ENCODE measurements at places on chromosomes 3 and 15.

- no peak for DNase-seq
These were observed 265.7 kb downstream of the XXYLT1 start for GRCh38 chr3:195005251-195005620.

DNA sequence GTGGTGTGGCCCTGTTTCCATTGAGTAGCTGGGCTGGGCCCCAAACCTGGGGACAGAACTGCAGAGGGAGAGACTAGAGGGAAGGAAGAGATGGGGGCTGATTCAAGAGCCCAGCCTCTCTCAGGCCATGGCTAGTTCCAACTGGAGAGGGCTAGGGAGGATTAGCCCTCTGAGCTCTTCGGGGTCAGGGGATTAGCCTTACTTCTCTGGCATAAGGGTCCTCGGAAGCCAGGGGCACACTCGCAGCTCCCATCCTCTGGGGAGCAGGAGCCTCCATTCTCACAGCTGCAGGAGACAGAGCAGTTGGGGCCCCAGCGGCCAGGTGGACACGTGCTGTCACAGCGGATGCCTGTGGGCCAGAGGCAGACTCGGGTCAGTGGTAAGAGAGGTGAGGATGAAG is 53.3 kb downstream of the RAB11A start:
- DNase-seq, result no peak

- no peak for DNase-seq
These were observed 144.2 kb downstream of the GHSR start for GRCh38 chr3:172303941-172304558.

DNA sequence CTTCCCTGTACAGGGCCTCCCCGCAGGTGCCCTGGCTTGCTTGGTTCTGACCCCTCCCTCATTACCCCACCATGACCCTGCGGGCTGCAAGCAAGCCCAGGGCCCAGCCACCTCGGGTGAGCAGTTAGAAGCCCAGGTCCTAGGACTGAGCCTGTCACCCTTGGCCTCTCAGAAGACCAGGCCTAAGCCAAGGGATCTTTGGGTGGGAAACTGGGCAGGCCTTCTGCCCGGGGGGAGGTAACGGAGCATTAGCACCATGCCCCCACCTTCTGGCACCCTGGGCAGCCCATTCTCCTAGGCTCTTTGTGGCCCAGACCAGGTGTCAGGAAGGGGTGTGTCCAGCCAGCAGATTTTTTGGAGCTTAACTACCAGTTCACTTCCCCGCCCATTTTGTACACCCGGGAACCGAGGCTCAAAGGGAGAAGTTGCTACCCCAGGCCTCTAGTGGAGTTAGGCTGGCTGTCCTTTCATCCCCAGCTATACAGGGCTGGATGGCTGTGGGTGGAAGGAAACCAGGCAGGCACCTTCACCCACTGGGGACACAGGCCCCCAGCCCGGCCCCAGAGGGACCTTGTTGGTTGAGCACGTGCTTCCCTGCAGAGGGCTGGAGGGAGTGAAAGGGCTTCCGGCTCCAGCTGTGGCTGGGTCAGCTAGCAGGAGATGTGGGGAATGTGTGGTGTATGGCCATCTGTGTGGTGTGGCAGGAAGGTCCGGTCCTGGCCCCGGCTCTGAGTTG is 1.4 kb downstream of the CSK start:
- no peak for DNase-seq

GRCh38 chr3:47899495-47900108 is 96.7 kb downstream of the DHX30 start:
- DNase-seq, result no peak

DNA sequence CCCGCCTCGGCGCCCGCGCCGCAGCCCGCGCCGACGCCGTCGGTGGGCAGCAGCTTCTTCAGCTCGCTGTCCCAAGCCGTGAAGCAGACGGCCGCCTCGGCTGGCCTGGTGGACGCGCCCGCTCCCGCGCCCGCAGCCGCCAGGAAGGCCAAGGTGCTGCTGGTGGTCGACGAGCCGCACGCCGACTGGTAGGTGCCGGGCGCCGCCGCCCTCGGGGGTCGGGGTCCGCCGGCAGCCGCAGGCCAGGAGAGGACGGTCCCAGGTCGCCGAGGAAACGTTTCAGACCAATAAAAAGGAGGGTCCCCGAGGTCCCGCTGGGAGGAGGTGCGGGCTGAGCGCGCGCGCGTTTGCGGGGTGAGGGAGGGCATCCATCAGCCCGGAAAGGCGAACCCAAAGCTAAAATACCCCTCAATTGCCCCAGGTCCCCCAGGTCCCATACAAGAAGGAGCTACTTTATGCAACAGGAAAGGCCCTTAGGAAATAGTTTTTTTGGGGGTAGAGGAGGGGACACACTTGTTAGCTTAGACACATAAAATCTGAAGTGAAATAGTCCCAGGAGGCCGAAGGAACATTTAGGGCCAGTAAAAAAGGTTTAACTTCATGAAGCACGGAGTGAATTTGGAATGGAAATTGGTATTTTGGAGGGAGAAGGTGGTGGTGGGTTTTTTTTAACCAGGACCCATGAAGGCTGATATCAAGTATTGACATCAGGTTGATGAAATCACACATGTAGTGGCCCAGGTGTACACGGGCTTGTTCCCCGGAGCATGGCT is 739 bp downstream of the SYN2 start:
- no peak for DNase-seq

- DNase-seq, result no peak
These were observed 235.2 kb downstream of the DTWD1 start for GRCh38 chr15:49855917-49856637.

GRCh38 chr3:182420741-182421140 is 372.6 kb upstream of the ATP11B start:
- no peak for DNase-seq

DNA sequence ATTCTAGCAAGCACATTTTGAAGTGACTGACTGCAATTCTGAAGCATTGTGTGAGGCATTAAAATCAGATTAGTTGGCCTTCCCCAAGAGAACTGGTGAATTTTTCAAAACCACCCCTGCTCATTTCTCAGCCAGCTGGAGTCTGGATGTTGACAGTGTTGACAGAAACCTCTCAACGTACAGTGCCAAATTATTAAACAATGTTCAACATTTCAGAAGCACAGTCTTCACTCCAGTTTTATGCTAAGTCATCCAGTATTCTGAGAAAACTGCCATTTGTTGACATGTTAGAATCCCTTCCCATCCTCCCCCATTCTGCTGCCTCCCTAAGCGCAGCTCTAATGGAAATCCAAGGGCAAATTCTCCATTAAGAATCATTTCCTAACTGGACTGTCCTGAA is 369.3 kb upstream of the TRIM42 start:
- DNase-seq, result no peak

DNA sequence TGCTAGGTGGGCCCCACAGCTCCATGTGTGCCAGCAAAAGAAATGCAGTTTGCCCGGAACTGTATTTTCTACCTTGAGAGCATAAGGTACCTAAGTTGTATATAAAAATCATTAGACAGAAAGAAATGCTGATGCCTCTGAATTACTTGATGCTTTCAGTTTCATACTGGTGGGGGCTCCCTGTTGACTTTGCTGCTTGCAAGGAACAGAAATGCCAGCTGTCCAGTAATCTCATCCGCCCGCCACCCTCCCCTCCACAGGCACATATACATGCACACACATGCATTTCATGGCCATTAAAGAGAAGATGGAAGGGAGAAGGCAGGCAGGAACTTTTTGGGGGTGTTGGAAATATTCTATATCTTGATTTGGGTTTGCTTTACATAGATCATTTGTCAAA is 38.4 kb downstream of the LIMD1 start:
- DNase-seq, result no peak

GRCh38 chr3:30204126-30204525 is 402.3 kb upstream of the TGFBR2 start:
- DNase-seq, result no peak

GRCh38 chr15:73806698-73807483 is 53.7 kb upstream of the INSYN1 start:
- no peak for DNase-seq

- DNase-seq, result no peak
These were observed 154.6 kb upstream of the COL8A1 start for GRCh38 chr3:99483841-99484240.

DNA sequence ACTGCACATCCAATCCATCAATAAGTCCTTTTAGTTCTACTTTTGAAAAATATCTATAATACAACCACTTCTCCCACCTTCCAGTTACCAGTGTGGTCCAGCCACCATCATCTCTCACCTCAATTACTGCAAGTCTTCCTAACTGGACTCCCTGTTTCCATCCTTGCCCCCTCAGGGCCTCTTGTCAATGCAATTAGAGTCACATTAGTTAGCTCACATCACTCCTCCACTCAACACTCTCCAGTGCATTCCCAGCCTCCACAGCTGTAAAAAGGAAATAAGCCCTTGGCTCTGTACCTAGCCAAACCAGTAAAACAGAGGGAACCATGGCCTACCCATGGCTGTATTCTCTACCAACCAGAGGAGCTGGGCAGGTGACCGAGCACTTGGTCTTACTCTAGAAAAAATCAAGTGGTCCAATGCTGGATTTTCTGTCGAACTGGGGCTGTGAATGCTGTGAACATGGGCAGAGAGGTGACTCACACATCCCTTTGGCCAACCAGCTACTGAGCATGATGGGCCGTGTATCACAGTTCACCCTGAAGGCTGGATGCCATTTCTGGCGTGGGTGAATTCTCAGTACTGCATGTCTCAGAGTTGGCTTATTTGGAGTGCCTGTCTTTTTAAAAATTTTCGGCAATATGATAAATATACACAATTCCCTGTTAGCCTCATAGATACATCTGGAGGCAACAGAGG is 62.5 kb upstream of the C15orf61 start:
- no peak for DNase-seq

DNA sequence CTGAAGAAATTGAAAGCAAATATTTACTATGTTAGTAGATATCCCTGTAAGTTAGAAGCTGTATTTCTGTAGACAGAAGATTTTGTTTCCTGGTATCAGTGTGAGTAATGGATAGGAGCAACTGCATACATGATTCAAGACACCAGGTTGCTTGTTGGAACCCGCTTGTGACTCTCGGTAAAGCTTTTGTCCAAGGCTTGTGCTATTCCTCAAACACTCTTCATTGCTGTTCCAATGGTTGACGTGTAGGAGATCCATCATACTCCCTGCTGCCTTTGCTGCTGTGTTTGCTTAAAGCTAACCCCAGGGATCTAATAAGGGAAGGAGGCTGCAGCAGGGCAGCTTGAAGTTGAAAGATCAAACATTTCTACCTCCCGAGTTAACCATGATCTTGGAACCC is 160.1 kb downstream of the RSRC1 start:
- no peak for DNase-seq

DNA sequence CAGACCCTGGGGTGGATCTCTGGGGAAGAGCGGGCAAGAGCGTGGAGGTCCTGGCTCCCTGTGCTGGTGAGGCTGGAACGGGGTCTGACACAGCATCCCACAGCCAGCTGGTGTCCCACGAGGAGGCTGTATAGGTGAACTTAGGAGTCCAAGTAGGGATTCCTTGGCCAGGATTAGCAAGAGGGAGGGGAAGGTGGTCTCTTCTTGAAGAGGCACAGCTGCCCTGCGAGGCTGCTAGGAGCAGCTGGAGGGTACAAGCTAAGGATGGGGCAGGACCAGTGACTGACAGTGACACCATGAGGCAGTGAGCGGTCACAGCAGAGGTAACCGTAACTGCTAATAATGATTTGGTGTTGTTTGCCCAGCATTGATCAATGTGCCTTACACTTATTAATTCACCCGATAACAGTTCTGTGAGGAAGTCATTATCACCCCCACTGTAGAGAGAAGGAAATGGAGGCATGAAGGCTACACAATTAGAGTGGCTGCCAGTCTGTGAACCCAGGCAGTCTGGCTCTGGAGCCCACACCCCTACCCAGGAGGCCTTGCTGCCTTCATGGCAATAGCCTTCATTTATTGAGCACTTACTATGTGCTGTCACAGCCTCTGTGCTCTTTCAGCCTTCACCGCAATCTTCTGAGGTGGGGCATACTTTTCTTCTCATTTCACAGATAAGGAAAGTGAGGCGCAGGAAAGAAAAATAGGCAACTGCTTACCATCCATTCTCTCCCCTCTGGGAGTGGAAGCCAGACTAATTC is 59.4 kb downstream of the TMEM44 start:
- DNase-seq, result no peak

DNA sequence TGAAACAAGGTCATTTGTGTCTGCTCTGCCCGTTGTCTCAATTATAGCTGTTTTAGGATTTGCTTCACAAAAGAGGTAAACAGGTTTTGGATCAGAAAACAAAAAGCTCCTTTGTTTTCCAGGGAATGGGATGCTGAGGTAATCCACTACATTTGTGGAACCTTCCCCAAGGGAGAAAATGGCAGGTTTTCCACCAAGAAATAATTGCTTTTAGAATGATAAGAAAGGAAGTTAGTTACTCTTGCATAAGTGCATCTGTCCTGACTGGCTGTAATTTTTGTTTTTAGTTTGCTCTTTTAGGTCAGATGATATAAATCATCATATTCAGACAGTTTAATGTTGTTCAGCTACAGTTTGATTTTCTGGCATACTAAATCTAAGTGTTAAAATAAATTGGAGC is 198.5 kb upstream of the COL8A1 start:
- DNase-seq, result no peak

GRCh38 chr3:179196098-179196497 is 47.9 kb downstream of the PIK3CA start:
- no peak for DNase-seq

DNA sequence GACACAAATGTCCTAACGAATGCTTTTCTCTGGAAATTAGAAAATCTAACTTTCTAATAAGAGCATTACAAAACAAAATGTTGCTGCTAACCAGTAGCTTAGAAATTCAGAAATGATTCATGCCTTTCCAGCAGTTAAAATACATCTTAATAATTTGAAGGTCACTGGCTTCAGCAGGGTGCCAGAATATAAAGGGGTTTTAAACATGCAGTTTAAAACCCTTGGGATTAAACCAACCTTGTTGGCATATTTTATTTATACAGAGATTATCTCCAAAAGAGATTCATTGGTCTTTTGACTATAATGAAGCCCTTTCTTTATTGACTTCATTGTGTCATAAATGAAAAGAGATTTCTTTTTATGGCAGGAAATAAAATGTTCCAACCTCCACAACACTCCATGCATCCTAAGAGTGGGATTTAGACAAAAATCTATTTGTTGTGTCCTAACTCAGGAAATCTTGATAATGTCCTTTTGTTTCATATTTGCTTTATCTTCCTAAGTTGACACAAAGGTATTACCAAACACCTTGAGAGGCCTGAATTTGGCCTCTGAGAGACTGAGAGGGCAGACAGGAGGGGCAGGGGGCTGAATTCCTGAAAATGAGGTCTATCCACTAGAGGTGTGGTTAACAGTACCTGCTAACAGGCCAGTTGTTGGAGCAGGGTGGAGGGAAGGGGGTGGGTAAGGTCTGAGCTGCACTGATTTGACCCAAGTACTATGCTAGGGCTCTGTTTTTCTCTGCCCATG is 124.4 kb downstream of the FEZF2 start:
- no peak for DNase-seq

DNA sequence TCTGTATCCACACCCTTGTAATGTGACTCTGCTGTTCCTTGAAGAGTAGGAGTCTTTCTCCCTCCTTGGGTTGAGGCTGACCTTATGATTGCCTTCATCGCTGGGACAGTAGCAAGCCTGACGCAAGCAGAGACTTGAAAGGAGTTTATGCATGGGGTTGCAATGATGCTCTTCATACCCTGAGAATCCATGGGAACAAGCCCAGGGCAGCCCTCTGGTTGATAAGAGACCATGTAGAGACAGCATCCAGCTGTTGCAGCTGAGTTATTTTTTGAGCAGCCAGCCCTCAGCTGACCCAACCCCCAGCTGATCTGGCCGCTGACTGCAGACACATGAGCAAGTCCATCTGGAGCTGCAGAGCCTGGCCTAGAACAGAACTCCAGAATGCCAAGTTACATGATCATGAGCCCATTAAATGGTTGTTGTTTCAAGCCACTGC is 60.6 kb upstream of the ARNT2 start:
- DNase-seq, result no peak

GRCh38 chr3:144501467-144501866 is 529.8 kb downstream of the DIPK2A start:
- DNase-seq, result no peak
